HS-5 (cell line): ENCODE measurements at places on chromosomes 3 and 15.

DNA sequence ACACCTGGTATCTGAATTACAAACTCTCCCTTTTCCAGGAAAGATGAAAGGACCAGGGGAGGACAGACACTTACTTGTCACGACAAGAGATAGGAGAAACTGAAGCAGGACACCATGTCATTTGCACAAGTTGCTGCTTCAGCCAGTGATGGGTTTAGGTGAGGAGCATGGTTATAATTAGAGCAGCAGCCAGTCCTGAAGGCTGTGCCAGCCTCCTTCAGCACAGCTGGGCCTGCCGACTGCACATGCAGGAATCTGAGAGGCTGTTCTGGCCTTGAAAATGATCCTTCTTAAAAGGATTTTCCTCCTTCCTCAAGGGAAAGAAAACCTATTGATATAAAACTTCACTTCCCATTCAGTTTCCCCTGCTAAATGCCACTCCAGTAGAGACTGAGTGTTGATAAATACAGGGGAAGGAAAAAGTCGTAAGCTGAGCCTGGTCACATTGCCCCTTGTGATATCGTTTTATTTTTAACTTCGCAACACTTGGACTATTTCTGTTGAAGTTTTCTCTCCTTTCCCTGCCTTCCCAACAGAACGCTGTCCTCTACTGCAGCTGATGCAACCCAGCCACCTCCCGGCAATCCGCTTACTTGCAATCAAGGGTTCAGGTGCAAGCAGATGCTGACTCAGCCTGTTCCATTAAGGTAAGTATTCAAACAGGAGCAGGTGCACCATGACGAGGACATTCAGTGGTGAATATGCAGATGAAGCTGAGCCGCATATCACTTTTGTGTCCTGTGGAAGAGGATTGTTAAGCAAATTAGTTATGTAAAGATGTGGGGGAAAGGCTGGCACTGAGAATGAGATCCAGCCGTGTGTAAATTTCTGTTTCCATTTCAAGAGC is at the start of gene FBXO40:
FBXO40 (plus strand) TSS at position 524 of the 847 bp plus-strand sequence. CDS start 27,197 bp downstream, outside the sequence.
- no peak for DNase-seq

GRCh38 chr15:38690719-38691332 is 126.2 kb upstream of the RASGRP1 start:
- no peak for DNase-seq

- DNase-seq: no peak
These were observed 35.0 kb downstream of the GATM start for GRCh38 chr15:45343258-45343860.

- DNase-seq: no peak
These were observed 95.4 kb upstream of the KLHL25 start for GRCh38 chr15:85889956-85890619.

DNA sequence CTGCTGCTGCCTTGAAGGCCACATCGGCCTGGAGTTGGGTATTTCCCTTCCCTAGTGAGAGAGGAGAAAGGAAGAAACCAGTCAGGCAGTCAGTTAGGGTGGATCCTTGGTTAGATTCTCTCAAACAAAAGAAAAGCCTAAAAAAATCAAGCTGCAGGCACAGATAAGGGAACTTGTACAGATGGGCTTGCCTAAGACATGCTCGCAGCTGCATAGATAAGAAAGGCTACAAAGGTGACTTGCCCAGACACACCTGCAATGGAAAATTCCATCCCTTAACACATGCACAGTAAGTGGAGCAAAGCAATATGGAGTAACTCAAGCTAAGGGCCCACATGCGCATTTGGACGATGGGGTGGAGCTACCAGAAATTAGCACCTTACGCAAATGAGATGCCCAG is 199.7 kb upstream of the ARPP21 start:
- no peak for DNase-seq

DNA sequence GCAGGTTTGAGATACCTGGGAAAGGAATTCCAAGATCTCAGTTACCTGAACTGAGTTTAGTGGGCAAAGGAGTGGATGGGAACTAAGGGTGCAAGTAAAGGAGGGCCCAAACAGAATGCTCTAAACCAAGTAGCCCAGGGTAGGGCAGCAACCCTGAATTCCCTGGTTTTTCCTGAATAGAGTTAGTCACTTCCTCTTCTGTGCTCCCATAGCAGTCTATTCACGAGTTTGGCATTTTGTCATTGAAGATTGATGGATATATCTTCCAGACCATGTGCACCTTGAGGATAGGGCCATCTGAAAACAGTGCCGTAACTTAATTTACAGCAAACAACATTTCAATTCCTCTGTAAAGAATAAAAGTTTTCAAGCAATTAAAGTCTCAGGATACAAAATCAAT is 18.5 kb upstream of the PTX3 start:
- no peak for DNase-seq

GRCh38 chr3:193499136-193499770 is 55.4 kb downstream of the ATP13A4 start:
- DNase-seq: no peak

DNA sequence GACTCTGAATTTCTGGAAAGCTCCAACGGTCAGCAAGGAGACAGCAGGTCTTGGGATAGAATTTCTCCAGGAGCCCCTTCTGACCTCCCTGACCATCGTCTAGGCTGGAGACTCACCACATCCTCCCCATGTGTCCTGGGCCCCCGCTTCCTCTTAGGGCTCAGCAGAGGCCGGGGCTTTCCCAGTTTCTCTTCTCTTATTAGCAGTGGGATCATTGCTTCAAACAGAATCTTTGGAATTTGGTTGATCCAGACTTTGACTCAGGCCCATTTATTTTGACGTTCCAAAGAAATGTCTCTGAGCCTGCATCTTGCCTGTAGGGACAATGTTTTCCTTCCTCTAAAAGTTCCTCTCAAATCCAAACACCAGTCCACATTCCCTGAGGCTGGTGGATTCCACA is 38.4 kb upstream of the SLC6A6 start:
- no peak for DNase-seq

- DNase-seq: no peak
These were observed 113.0 kb downstream of the TMEM266 start for GRCh38 chr15:76172782-76173181.

GRCh38 chr3:172383306-172383796 is 64.9 kb downstream of the GHSR start:
- no peak for DNase-seq

GRCh38 chr3:195729476-195730251 is 8.9 kb downstream of the MUC20 start:
- no peak for DNase-seq

DNA sequence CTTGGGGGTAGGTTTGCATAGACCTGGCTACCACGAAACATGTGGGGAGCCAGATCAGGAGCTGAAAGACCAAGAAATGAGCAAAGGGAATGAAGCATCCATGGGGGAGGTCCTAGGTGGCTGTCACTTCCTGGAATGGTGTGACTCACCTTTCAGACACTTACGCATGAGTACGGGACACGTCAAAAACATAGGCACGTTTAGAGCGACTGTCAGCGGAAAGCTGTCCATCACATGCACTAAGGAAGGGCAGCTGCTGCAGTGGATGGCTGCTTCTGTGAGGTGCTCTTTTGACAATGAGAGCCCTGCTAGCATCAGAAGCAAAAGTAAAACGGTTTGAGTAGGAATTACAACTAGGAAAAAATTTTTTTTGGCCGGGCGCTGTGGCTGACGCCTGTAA is 244.6 kb upstream of the CCDC54 start:
- DNase-seq: no peak

DNA sequence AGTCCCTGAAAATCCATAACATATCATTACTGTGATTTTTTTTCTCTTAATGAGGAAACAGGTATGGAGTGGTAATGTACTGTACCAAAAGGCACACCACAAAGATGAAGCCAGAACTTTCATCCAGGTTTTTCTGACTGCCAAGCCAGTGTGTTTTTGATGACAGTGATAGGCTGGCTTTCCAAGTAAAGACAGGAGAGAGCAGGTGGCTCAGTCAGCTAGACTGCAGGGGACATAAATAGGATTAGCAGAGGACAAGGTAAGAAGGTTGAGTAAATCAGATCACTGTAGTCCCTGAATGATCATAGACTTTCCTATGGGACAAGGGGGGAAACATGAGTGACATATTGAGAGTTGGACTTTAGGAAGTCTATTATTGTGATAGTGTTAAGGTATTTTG is 127.9 kb downstream of the GADL1 start:
- no peak for DNase-seq

DNA sequence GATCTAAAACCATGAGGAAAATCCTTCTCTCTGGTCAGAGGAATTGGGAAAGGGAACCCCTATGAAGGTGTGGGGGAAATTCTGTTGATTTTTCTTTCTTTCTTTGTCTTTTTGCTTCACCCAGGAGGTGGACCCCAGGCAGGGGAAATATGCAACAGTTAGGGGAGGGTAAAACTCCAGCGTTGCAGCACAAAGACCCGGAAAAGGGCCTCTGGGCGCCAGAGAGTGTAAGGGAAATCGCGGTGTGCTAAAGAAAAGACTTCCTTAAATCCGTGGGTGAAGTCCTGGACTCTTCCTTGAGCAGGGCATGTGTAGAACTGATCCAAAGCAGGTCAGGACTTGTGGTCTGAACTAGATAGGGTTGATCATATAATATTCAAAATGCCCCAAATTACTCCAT is 11.1 kb upstream of the TBC1D21 start:
- no peak for DNase-seq
